ENCODE measurements at places on chromosomes 11 and 22. TPM values are rescaled to one million over a fixed set of nuclear protein-coding genes. Genes with fewer than 3 reads are reported as not detected.

- H3K27ac ChIP-seq, result peak overlapping the region; percentile 76
- no peak overlapping the region for H3K4me3 ChIP-seq
- no peak for DNase-seq
- no peaks in the 10 kb centered on the region for H3K27me3 ChIP-seq
- H3K36me3 ChIP-seq, result no peaks in the 10 kb centered on the region
Measured at GRCh38 chr11:122808478-122808869, 29.8 kb upstream of the CRTAM start.

GRCh38 chr11:76253416-76253815, 47.1 kb upstream of the WNT11 start:
- no peaks in the 10 kb centered on the region for H3K4me1 ChIP-seq
- no peaks in the 10 kb centered on the region for H3K36me3 ChIP-seq

GRCh38 chr11:131468565-131468964, 98.2 kb downstream of the NTM start:
- no peak for DNase-seq
- no peaks in the 10 kb centered on the region for H3K36me3 ChIP-seq
- no peak overlapping the region for H3K27ac ChIP-seq
- H3K4me1 ChIP-seq, result no peaks in the 10 kb centered on the region

GRCh38 chr11:18012122-18012905, 533 bp downstream of the SERGEF start:
- peak overlapping the region; percentile 82 for H3K4me3 ChIP-seq
- H3K36me3 ChIP-seq, result no peaks in the 10 kb centered on the region
- peaks cover 11% of the 10 kb centered on the region for H3K4me1 ChIP-seq
- peak overlapping the region; percentile 87 for H3K27ac ChIP-seq
- DNase-seq, result peak; percentile 11

The ATP6V1E1 gene
- polyA plus RNA-seq, result 333 TPM

- DNase-seq, result no peak
- no peak overlapping the region for H3K27ac ChIP-seq
- H3K27me3 ChIP-seq, result no peaks in the 10 kb centered on the region
- no peaks in the 10 kb centered on the region for H3K4me1 ChIP-seq
- no peak overlapping the region for H3K4me3 ChIP-seq
Measured at GRCh38 chr11:96899971-96900370, 510.2 kb downstream of the JRKL start.

- no peaks in the 10 kb centered on the region for H3K36me3 ChIP-seq
- H3K27me3 ChIP-seq, result no peaks in the 10 kb centered on the region
- no peak overlapping the region for H3K4me3 ChIP-seq
- H3K27ac ChIP-seq, result no peak overlapping the region
- DNase-seq, result no peak
- H3K4me1 ChIP-seq, result no peaks in the 10 kb centered on the region
Measured at GRCh38 chr11:61502522-61502921, 6.0 kb upstream of the LRRC10B start.

- no peaks in the 10 kb centered on the region for H3K36me3 ChIP-seq
- no peak for DNase-seq
- no peak overlapping the region for H3K27ac ChIP-seq
- peaks cover 4% of the 10 kb centered on the region for H3K4me1 ChIP-seq
- no peaks in the 10 kb centered on the region for H3K27me3 ChIP-seq
- H3K4me3 ChIP-seq, result no peak overlapping the region
Measured at GRCh38 chr22:26740253-26740652, 82.9 kb downstream of the MIAT start.

GRCh38 chr11:65317025-65317786, 2.5 kb downstream of the CDC42EP2 start:
- no peaks in the 10 kb centered on the region for H3K27me3 ChIP-seq
- peak; percentile 82 for DNase-seq
- peak overlapping the region; percentile 85 for H3K27ac ChIP-seq
- peaks cover 23% of the 10 kb centered on the region for H3K36me3 ChIP-seq

GRCh38 chr11:7591987-7592386, 78.2 kb downstream of the PPFIBP2 start:
- no peak for DNase-seq
- H3K36me3 ChIP-seq, result peaks cover 26% of the 10 kb centered on the region
- H3K4me3 ChIP-seq, result no peak overlapping the region
- no peak overlapping the region for H3K27ac ChIP-seq

DNA sequence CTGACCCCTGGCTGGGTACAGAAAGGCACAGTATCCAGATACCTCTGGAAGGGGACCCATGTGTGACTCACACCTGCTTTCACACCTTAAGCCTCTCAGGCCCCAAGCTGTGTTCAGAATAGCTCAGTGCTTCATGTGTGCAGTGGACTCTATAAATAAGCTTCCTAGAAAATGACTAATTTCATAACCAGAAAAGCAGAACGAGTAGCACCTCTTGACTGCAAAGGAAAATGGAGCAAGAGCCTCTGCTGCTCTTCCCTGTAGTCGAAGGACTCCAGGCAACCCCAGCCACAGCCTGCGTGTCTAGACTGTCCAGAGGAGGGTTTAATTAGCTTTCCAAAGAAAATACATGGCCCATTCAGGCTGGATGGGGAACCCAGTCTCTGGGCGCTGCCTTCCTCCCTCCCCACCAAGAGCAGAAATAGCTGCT, 23.1 kb downstream of the PTPN5 start:
- H3K36me3 ChIP-seq, result no peaks in the 10 kb centered on the region
- no peak overlapping the region for H3K4me3 ChIP-seq
- H3K27me3 ChIP-seq, result no peaks in the 10 kb centered on the region
- H3K4me1 ChIP-seq, result no peaks in the 10 kb centered on the region
- no peak for DNase-seq
- H3K27ac ChIP-seq, result no peak overlapping the region

The TRIM64C gene
- not detected for polyA plus RNA-seq

GRCh38 chr11:47895035-47895434, 46.9 kb upstream of the NUP160 start:
- H3K4me3 ChIP-seq, result no peak overlapping the region
- no peaks in the 10 kb centered on the region for H3K27me3 ChIP-seq
- no peak overlapping the region for H3K27ac ChIP-seq
- no peaks in the 10 kb centered on the region for H3K36me3 ChIP-seq
- DNase-seq, result no peak

DNA sequence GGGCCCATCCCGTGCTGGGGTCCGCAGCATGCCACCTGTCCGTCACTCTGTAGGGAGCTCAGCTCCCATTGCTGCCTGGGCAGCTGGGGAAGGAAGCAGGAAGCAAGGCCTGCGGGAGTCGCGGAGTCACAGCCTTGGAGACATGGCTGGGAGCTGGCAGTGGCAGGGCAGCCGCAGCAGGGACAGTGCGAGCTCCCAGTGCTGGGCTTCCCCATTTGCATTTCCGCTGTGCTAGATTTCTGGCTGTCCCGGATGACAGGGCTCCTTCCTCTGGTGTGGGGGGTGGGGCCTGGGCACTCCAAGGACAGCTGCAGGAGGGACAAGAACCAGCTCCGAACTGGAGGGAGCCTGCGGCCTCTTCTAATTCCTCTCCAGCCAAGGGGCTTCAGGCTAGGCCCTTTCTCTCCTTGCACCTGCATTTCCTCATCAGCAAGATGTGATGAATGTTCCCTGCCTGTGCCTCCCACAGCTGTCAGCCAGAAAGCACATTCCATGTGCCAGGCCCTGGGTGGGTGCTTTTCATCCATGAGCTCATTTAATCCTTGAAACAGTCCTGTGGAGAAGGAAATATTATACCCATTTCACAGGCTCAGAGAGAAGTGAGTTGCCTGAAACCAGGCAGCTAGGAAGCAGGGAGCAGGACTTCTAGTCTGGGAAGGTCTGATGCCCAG, 48.0 kb downstream of the MYO7A start:
- H3K4me1 ChIP-seq, result peaks cover 4% of the 10 kb centered on the region
- H3K4me3 ChIP-seq, result no peak overlapping the region
- peaks cover 9% of the 10 kb centered on the region for H3K36me3 ChIP-seq
- peak; percentile 71 for DNase-seq

DNA sequence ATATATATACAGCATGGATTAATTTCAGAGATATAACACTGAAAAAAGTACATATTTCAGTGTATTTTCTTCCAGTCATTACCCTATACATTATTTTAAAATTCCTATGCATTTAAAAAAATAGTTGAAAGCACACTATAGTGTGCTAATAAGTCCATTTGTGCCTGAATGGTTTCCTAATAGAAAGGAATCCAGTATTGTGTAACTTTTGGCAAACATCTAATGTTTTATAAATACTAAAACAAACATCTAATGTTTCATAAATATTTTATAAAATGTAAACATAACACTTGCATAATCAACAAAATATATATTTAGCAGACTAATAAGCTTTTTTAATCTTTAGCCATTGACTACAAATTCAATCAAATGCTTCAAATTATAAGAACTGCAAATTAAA, 126.6 kb upstream of the FIBIN start:
- no peak overlapping the region for H3K4me3 ChIP-seq
- H3K27me3 ChIP-seq, result no peaks in the 10 kb centered on the region
- H3K27ac ChIP-seq, result no peak overlapping the region
- H3K4me1 ChIP-seq, result no peaks in the 10 kb centered on the region
- no peaks in the 10 kb centered on the region for H3K36me3 ChIP-seq
- no peak for DNase-seq

- H3K4me1 ChIP-seq, result peaks cover 30% of the 10 kb centered on the region
- H3K36me3 ChIP-seq, result peaks cover 9% of the 10 kb centered on the region
- H3K27ac ChIP-seq, result no peak overlapping the region
- H3K27me3 ChIP-seq, result no peaks in the 10 kb centered on the region
- no peak for DNase-seq
Measured at GRCh38 chr22:46655861-46656608, 35.8 kb downstream of the GRAMD4 start.

The BIRC3 gene
- polyA plus RNA-seq, result 3.3 TPM

The CSF2RB gene
- 0.69 TPM for polyA plus RNA-seq

- H3K27me3 ChIP-seq, result no peaks in the 10 kb centered on the region
- no peak overlapping the region for H3K27ac ChIP-seq
- no peak for DNase-seq
- peaks cover 25% of the 10 kb centered on the region for H3K4me1 ChIP-seq
Measured at GRCh38 chr11:68753300-68753699, 2.0 kb upstream of the TESMIN start.

Data from heart left ventricle (tissue), 16 donors.